ENCODE measurements at places on chromosomes 3 and 15.

- DNase-seq = no peak
These were observed 4.9 kb downstream of the RFTN1 start for GRCh38 chr3:16508591-16508995.

- no peak for DNase-seq
These were observed 76.8 kb upstream of the CHRNA7 start for GRCh38 chr15:31953478-31953877.

DNA sequence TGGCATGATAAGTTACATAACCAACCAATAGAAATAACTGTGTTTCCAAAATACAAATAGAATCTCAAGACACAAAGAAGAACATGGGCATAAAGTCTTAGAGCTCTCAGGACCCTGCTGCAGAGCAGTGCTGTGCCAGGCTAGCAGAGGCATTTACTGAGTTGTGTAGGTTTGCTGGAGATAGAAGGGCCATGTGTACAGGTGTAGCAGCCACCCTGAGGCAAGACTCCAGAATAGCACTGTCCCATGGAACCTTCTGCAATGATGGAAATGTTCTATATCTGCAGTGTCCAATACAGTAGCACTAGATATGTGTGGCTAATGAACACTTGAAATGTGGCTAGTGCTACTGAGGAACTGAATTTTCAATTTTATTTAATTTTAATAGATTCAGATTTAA lies 267.0 kb upstream of the UMPS start:
- no peak for DNase-seq

- no peak for DNase-seq
These were observed 5.0 kb downstream of the TMEM207 start for GRCh38 chr3:190444576-190445145.

DNA sequence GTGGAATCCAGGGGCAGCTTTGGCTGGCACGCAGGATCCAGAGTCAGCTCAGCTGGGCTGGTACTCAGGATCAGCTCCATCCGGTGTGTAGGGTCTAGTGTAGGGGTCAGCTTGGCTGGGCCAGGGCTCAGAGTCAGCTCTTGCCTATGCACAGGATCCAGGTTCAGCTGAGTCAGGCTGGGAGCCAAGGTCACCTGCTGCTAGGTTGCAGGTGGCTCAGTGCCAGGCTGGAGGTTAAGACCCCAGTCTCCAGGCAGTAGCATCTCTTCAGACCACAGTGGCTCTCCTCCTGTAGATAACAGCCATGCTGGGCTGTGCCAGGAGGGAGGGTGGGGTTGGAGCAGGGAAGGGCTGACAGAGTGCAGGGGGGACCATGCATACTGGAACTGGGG lies 1.8 kb downstream of the HYAL3 start:
- DNase-seq = no peak

DNA sequence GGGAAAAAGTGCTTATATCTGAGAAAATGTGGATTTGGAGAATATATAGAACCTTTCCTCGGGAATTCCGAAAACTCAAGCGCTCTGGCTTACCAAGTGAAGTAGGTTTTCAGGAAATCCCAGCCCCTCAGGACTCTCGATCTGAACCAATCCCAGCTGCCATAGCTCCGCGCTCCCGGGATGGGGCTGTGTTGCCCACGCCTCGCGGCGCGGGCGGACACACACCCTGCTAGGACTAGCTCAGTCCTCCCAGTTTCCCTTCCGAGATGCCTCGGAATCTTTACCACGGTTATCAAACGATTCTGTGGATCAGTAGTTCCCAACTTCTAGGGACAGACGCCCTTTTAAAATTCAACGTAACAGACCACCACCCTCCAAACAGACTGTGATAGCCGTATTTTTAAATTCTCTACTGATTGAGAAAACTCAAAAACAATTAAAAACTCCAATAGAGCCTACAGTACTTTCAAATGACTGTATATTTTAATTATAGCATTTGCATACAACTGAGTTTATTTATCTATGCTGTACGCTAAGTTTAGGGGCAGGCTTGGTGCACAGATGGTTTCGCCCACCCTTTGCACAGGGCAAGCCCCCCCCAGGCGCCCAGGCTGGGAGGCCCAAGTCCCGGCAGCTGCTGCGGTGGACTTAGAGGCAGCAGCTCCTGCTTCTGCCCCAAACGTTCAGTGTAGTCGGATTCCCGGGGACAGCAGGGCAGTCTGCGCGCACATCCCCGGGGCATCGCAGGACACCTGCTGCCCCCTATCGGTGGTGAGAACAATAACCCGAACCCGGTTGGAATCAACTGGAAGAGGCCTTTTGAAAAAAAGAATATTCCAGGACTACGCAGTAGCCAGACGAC lies 52.3 kb downstream of the CCDC54 start:
- no peak for DNase-seq

GRCh38 chr15:99951511-99951910 lies 218.3 kb upstream of the LYSMD4 start:
- DNase-seq = no peak

DNA sequence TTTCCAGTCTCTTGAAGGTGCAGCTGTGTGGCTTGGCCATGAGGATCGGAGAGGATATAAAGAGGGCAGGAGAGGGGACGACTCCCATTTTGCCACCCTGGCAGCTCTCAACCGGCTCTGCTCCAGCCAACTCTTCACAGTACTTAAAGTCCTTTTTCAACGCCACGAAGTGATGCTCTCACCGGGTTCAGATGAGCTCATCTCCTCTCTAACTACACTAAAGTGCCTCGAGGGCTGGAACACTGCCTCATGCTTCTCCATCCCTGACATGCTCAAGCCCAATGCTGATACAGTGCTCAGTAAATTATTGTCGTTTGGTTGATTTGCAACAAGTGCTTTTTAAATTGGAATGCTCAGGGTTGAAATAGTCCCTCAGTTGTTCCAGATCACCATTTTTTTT lies 97.8 kb downstream of the GTPBP8 start:
- DNase-seq = no peak

- DNase-seq = no peak
These were observed 156.5 kb downstream of the RYR3 start for GRCh38 chr15:33467146-33467815.

DNA sequence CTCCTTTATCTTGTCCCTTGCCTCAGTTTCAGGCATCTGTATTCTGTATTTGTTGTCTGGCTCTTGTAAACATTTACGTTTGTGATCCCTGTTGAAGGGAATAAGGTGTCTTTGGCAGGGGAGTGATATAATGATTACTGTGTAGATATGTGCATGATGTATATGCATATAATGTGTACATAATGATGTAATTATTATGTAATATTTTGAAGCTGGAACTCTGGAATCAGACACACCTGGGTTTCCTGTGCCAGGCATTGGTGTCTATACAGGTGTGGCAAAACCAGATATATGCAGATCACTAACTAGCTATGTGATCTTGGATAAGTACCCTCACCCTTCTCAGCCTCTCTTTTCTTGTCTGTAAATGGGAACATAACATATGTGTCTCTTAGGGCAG lies 241.2 kb upstream of the FEZF2 start:
- DNase-seq = no peak

All from NCI-H2081 treated with DMSO at 0.1 percent for 48 hours (cell line).